ENCODE measurements at places on chromosomes 16 and 17.

DNA sequence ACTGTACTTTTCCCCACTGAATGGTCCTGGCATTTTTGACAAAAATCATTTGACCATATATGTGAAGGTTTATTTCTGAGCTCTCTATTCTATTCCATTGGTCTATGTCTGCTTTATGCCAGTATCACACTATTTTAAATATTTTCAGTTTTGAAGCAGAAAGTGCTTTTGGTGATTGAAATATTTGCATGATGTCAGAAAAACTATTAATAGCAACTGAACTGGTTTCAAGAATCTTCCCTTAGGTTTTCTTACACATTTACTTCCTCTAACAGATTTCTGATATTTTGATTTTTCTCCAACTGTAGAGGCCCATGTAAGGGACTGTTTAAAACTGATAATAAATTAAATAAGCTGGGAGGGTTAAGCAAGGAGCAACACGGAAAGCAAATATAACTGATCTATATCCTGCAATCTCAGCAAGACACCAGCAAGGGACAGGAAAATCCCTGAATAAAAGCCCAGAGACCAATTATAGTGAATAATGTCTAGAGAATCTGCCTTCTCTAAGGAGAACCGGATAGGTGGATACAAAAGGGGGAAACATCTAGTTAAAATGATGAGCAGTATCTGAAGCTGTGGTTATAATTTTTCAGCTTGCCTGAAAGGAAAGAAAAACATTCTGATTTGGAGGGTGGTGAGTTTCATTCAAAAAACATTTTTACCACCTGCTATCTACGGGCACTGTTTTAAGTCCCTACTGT lies 80.9 kb upstream of the STAC2 start:
- no peak for DNase-seq

DNA sequence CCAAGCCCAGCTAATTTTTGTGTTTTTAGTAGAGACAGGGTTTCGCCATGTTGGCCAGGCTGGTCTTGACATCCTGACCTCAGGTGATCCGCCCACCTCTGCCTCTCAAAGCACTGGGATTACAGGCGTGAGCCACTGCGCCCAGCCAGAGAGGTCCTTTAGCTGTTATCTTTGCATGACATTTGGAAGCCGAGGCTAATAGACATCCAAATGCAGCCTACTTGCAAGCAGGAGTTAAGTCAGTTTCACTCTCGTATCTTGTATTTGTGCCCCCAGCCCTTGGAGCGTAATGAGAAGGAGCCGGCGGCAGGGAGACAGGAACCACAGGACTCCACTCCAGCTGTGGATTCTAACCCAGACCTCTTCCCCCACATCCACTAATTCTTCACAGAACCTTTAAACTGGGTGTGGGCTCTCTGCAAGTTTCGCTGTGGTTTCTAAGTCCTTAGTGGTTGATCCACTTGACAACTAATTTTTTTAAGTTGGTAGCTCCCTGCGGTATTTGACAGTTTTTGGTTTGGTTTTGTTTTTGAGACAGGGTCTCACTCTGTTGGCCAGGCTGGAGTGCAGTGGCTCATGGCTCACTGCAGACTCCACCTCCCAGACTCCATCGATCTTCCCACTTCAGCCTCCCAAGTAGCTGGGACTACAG lies 3.1 kb upstream of the CYTH1 start:
- no peak for DNase-seq

GRCh38 chr17:83152227-83152744 lies 72.9 kb downstream of the METRNL start:
- DNase-seq, result no peak

GRCh38 chr17:3512505-3513171 lies 36.8 kb downstream of the ASPA start:
- DNase-seq, result no peak

- no peak for DNase-seq
Observed at GRCh38 chr17:9313346-9313745, 262.3 kb downstream of the STX8 start.

DNA sequence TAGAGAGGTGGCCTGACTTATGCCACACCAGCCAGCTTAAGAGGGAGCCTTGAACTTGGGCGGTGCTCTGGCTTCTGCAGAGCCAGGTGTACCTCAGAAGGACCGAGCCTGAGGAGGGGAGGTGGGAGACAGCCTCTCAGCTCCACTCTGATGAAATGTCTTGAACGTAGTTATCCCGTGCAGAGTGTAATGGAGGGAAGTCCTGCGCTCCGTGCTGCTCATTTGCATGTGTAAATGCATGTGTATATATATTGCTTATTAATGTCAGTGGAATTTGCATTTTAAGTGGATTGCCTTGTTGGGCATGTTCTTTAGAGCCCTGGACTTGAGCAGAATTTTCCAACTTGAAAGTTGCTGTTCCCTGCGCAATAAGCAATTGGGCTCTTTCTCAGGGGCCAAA lies 264.9 kb upstream of the SDK2 start:
- DNase-seq, result no peak

DNA sequence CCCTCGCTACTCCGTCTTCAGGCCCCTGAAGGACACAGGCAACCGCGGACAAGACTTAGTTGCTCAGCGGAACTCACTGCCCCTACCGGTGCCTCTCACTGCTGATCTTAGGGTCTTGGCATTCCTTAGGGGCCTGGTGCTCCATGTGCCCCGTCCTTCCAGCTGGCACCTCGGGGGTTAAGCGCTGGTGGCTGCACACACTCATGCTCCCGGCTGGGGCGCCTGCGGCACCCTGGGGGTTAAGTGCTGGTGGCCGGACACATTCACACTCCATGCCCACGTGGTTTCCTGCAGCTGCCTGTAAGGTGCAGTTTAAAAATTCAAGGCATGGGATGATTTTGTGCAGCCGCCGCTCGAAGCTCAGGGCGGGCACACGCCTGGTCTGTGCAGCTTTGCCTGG lies 45.1 kb downstream of the BAIAP2 start:
- no peak for DNase-seq

- DNase-seq, result no peak
Observed at GRCh38 chr17:58538811-58539409, 24.5 kb upstream of the MTMR4 start.

DNA sequence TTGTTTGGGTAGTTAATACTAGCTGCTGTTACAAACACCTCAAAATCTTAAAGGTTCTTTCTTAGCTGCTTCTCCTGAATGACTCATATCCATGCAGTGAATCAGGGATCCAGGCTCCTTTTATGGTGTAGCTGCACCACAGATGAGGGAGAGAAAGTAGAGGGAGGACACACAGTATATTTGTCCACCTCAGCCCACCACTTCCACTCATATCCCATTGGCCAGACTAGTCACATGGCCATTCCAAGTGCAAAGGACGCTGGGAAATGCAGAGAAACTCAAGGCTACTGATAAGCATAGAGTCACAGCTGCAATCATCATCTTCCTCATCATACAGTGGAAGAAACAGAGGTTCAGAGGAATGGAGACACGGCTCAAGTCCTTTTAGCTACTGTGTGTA lies 63.8 kb downstream of the GSG1L start:
- DNase-seq, result no peak

DNA sequence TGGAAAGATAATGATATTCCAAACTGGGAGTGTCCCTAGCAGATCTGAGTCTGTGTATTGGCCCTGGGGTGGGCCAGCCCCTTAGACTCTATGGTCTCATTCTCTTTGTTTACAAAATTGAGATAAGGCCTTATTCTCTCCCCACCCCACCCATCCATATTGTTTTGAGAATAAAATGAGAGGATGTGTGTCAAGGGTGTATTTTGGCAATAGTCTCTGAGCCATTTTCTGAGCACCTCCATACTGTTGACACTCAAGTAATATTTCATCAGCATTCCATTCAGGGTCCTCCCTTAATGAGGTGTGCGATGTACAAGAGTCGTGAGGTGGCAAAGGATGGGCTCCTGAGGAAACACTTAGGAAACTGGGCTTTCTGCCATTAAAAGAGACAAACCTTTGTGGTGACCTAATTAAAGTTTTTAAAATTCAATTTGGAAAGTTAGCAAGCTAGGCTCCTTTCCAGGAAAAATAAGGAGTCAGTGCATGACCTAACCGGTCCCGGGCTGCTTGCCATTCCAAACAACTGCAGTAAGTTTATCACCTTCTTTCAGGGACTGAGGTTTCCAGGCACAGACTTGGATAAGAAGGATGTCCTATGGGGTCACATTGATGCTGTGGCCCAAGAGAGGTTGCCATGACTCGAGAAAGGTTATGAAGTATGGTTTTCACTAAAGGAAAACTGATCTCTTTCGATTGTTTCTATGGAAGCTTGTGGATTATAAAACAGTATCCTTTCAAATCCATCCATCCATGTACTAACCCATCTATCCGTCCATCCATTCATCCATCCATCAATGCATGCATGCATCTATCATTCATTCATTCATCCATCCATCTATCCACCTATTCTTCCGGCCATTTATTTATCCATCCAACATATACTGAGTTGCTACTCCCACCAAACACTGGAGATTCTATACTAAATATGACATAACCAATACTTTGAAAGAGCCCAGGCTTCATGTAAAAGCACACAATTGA lies 443.3 kb downstream of the UTP18 start:
- no peak for DNase-seq

- no peak for DNase-seq
Observed at GRCh38 chr16:750485-750884, 9.7 kb upstream of the CIAO3 start.

DNA sequence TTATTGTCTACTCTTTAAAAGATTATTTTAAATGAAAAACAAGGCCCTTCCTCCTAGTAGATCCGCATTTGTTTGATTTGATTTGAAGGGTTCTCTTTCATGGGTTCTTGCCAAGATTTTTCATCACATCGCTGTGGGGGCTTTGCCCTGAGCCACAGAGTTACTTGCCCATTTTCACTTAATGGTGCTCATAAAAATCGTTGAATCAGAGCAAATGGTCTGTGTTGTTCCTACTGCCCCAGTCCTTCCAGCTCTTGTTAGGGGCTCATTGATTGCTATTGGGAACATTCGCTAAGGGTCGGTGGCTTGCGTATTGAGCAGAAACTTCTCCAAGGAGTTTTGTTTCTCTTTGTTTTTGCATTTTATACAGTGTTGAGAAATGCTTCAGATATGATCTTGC lies 1023.4 kb upstream of the CDH8 start:
- DNase-seq, result no peak

Measured in cortex of kidney (tissue), 1 donor.